H4 (cell line): ENCODE measurements at places on chromosomes 2 and 18. TPM values are rescaled to one million over a fixed set of nuclear protein-coding genes. Genes with fewer than 3 reads are reported as not detected.

Gene C2orf78
- total RNA-seq = 0.31 and 0.45 TPM in 2 replicates

DNA sequence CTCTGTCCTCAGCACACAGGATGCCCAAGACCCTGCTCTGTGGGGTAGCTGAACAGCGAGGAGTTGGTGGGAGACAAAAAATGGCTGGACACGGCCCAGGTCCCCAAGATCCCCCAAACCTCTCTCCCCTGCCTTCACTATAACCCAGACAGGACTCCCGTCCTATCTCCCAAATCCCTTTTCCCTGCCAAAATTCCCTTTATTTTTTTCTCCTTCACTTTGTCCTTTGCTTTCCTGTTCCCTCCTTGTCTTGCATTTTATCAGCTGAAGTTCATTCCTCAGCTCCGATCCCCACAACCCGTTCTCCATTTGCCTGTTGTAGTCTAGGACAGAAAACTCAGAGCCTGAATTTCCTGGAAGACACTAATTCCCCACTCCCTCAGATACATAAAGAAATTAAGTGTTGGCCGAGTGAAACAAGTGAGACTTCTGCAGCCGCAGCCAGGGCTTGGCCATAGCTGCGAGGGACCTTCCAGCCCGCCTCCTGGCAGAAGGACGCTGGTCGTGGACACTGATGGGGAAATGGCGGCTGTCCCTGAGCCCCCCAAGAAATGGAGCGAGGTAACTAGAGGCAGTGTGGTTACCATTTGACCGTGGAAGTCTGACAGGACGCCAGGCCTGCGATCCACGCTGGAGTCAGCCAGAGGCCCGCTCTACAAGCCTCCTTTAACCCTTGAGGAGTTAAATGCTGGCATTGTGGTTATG lies 173.6 kb downstream of the BCL2 start:
- DNase-seq = no peak

- DNase-seq = no peak
Observed at GRCh38 chr2:222610746-222611145, 45.1 kb downstream of the FARSB start.

GRCh38 chr2:240989451-240990265 lies 8.8 kb upstream of the SNED1 start:
- DNase-seq = no peak

Gene NEU2
- not detected in 2 replicates for total RNA-seq

Gene DPP10
- total RNA-seq = 0.04 and 0.64 TPM in 2 replicates

GRCh38 chr2:9774266-9774665 lies 69.0 kb upstream of the TAF1B start:
- DNase-seq = no peak

DNA sequence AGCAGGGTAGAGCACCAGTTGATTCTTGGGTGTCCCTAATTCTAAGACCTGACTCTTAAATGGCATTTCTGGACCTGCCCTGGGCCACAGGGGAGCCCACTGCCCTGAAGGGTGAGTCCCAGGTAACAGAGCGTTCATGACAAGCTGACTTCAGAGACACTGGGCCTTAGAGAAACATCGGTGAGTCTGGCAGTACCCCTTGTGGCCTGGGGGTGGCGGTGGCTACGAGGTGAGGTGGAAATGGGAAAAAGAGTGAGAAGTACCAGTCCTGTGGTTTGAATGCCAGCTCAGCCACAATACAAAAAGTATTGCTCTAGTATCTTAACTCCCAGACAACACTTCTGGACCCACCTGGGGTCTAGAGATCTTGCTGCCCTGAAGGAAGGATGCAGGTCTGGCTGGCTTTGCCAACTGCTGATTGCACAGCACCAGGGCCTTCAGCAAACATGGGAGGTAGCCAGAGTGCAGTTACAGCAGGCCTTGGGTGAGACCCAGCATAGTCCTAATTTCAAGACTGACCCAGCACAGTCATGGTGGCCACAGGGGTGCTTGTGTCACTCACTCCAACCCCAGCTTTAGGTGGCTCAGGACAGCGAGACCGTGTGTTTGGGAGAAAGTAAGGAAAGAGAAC lies 44.5 kb downstream of the USP34 start:
- peak; percentile 49 for DNase-seq

GRCh38 chr2:39411181-39411944 lies 25.7 kb downstream of the MAP4K3 start:
- DNase-seq = peak; percentile 65

DNA sequence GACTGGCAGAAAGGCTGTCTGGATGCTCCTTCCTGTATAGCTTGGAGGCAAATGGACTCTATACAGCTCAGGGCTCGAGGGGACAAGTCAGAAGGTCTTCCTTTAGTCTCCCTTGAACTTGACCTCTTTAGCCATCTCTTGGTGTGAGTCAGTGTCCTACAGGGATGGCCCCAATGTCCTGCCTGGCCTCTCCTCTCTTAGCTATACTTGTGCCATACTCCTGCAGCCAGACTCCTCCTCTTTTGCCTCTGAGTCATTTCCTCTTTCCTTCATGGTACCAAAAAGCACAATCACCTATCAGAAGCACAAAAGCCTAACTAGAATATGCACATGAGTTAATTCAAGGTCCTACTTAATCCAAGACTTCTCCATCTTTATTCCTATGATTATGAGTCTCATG lies 112.7 kb downstream of the XRCC5 start:
- DNase-seq = no peak

DNA sequence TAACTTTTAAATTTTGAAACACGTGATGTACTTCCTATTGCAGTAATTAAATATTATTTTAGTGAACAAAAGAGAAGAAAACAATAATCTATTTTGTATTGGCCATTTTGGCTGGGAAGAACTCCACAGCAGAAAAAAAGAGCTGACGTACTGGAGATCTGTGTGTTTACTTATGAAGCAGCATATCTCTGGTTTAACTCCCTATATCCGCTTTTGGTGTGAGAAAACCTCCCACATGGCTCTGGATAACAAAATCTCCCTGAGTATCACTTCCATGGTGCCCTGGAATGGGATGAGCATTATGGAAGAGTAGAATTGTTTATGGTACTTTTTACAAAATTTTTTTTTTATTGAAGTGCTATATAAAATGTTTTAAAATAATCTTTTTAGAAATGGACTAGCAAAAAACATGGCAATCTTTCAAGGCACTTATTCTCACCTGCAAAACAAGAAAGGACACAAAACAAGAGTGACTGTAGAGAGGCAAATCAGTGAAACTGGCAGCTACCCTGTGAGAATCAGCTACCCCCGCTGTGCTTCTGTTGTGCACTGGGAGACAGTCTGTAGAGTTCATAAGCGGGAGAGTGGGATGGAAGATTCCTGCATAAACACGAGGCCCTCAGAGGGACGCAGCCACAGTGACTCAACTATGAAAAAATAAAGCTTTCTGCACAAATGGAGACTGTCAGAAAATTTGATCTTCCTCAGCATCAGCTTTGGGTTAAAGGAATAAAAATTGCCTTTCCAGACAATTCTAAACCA lies 762.2 kb upstream of the HS6ST1 start:
- DNase-seq = no peak

- DNase-seq = no peak
Observed at GRCh38 chr18:63784787-63785452, 9.7 kb downstream of the SERPINB7 start.
